ENCODE measurements at places on chromosomes 13 and 19.

DNA sequence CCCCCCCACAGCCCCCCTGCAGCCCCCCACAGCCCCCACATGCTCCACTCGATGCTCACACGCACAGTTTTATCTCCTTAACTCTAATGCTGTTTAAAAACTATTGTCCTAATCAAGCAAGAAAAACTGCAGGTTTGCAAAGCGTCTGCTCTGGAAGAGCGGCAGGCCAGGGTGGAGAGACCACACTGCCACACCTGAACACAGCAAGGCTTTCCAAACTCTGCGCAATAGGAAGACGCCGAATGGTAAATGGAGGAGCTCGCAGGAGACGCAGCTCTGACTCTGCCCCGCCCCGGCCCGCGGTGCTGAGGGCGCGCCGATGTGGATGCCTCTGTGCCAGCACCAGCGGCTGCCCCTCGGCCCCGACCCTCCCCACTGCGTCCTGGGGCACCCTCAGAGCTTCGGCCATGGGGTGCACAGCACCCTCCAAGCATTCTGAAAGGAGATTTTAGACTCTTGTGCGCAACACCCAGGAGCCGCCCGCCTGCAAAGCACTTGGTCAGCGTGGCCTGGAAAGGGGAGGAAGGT lies 32.4 kb downstream of the RASA3 start:
- DNase-seq: peak; percentile 65

DNA sequence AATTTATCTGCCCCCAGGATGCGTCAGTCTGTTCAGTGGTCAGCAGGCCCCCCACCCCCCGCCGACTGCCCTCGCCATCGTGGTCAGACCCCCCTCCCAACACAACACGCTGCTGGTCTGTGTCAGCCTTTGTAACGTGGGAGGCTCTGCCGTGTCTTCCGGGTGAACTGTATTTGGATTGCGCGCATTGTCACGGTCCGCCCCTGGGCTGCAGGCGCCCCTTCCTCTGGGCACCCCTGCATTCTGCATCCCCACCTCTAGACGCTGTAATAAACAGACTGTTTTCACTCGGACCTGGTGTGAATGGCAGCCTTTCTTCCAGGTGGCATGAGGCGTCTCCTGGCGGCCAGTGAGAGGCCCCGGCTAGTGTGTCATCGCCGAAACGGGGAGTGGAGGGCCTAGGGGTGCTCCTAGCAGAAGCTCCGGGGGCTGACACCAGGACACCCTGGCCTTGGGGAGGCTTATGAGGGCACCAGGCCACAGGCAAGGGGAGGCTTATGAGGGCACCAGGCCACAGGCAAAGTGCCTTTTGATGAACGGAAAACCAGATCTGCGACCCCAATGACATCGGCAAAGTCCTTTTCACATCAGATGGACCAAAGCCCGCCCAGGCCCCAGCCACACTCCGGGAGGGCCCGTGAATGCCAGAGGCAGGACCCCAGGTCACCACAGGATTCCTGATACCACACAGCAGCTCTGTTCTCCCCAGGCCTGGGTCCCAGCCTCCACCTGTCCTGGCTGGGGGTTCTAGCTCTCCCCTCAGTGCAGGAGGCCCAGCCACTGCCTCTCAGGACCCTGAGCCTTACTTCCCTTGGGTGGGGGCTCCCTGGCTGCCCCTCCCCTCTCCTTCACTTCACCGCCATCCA lies 3.6 kb downstream of the PLEKHJ1 start:
- no peak for DNase-seq

DNA sequence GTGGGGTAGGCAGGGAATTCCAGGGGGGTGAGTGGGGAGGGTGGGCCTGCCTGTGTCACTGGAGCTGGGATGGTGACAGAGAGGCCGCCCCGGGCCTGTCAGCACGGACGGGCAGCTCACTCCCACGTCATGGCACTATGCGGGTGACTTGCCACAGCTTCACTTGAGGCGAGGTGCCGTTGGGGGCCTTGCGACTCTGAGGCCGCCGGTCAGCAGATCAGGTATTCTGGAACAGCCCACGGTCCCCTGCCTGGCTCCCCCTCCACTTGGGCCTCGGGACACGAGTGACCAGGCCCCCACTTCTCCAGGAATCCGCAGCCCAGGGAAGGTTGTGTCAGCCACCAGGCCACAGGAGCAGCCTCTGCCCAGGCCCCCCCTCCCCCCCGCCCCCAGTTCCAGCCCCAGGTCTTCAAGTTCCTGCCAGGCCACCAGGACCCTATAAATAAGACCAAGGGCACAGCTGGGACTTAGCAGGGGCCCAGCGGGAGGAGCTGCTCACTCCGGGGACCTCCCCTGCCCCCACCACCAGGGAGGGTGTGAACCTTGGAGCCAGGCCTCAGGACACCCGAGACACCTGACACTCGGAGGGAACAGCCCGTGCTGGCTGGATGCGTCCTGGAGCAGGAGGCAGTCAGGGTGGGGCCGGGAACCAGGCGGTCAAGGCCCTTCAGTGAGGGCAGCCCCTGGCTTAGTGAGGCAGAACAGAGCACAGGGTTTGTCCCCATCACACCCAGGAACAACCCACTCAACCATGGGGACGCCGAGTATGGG lies 2.7 kb upstream of the MIDN start:
- peak; percentile 78 for DNase-seq

GRCh38 chr19:43439032-43439708 lies 24.5 kb downstream of the TEX101 start:
- DNase-seq: no peak

DNA sequence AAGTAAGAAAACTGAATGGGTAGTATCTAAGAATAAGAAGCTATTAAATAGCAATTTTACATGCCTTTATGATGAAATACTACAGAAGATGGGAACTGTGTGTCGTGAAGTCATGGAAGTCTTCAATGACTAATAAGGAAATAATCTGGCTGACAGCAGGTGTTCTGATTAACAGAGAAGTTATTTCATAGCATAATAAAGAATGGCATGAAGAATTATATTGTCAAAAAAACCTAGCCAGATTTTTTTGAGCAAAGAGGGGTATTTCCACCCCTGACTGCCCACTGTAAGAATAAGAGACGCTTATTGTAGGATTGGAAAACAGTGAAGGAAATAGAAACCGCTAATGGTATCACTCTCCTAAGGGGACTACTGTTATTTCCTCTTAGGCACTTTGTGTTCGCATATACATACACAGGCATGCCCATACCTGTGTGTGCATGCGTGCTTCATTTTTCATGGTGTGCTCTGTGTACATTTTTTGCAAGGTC lies 318.8 kb downstream of the SHISA2 start:
- DNase-seq: no peak

DNA sequence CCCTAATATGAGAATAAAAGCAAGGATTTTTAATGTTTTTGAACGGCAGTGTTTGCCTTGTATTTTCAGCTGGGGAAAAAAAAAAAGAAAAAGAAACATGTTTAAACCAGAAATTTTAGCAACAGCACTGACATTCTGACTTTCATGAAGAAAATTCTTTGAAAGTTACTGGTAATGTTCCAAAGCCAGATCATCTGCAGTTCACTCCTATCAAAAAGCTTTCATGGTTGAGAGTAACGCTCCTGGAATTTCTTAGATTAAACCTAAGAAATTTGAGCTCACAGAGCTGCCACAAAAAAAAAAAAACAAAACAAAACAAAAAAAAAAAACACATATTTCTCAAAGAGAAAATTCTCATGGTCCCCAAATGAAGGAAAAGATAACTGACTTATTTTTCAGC lies 1106.7 kb downstream of the EFNB2 start:
- DNase-seq: no peak

DNA sequence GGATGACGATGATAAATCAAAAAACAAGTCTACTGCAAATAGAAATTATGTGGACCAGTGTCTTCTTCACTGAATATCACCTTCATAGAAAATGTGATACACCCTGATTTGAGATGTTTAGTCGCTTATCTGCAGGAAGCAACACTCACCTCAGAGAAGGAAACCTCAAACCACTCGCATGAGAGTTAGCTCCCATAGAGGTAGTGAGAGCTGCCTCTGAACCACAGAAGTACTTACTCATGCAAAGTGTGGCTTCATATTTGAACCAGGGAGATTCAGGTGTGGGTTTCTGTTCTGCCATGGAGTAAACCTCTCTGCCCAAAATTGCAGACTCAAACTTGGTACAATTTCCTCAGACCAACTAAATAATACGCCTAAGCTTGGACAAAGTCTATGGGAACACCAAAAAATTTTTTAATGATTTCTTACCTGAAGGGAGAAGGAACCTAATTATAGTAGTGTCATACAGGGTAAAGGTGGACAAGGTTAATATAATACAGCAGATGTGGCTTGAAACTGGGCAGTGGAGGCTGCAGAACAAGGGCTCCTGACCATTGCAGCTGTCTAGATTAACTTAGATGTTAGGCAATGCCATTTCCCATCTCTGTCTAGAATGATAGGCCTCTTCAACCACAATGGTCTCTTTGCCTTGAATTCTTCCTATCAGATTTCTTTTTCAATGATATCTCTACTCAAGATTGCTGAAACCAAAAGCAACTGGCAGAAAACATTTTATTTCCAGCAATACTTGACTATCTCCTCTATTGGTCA lies 29.6 kb upstream of the RCBTB2 start:
- DNase-seq: no peak

GRCh38 chr19:40928850-40929249 lies 46.8 kb upstream of the CYP2A7 start:
- DNase-seq: no peak

GRCh38 chr13:79992111-79992510 lies 348.8 kb downstream of the SPRY2 start:
- DNase-seq: no peak

DNA sequence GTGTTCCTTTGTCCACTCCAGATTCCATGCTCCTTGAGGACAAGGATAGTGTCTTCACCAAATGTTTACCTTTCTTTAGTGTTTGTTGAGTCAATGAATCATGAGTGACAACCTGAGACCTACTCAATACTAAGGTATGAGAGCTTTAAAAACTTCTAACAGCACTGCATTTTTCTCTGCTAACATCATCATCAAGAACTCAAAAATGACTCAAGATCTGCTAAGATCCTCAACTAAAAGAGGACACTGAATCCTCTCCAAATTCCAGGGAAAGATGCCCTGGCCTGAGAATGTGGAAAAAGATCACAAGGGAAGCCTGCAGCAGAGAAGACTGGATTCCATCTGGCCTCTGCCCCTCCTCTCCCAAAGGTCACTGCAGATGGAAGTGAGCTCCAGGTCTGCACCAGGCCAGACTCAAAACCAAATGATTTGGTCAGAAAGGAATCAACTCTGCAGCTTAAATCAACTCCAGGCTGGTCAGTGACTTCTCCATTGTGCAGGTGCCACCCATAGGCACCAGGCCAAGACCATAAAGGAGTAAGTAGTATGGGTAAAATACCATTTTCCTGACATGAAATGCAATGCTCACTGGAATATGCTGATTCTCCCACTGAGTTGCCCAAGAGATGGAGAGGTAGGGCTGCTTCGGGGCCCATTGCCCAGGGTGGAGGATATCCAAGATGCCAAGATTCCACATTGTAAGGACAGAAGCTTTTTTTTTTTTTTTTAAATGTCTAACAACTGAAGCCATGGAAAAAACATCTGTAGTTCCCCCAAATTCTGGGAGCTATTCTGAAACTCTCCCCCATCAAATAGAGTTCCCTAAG lies 89.5 kb upstream of the DOCK9 start:
- no peak for DNase-seq

- DNase-seq: no peak
Measured at GRCh38 chr13:113157929-113158747, at the start of gene PROZ. Gene PROZ, plus strand, starts transcription at chr13:113158648. Its CDS starts 13 bp downstream, at chr13:113158661.

- DNase-seq: no peak
Measured at GRCh38 chr19:3469638-3470499, 10.5 kb downstream of the SMIM24 start.

GRCh38 chr13:96636001-96636709 lies 358.1 kb downstream of the OXGR1 start:
- no peak for DNase-seq

GRCh38 chr13:19153782-19154450 lies 27.7 kb downstream of the TUBA3C start:
- no peak for DNase-seq

Data from right hindlimb (tissue), 1 donor.